ENCODE measurements at places on chromosomes 7 and 10. TPM values are rescaled to one million over a fixed set of nuclear protein-coding genes. Genes with fewer than 3 reads are reported as not detected.

- no peak for DNase-seq
These were observed 756.4 kb downstream of the XPNPEP1 start for GRCh38 chr10:109166935-109167334.

- no peak for DNase-seq
These were observed 306.4 kb downstream of the NXPH1 start for GRCh38 chr7:8739837-8740236.

GRCh38 chr7:102201576-102201975, 85.1 kb upstream of the SH2B2 start:
- DNase-seq = no peak

GRCh38 chr10:62130948-62131347, 137.7 kb downstream of the RTKN2 start:
- DNase-seq = no peak

DNA sequence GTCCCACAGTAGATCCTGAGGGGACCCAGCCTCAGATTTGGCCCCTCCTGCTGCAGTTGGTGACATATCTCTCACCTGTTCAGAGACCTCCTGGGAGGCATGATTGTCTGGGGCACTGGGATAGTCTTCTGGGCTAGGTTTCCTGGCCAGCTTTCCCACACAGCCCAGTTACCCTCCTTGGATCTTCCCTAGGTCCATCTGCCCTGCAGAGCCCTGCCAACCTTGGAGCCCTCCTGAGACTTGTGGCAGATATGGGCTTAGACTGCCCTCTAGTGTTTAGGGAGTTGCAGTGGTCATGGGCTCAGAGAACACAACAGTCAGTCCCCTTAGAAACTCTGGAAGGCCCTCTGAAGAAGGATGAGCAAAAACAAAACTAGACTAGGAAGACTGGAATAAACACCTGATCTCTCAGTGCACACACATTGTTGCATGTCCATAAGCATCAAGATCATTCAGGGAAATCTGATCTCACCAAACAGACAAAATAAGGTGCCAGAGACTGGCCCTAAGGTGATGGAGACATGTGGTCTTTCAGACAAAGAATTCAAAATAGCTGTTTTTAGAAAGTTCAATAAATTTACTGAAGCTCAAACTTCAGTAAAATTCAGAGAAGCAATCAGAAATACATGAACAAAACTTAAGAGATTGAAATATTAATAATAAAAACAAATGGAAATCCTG, 324.6 kb downstream of the ATRNL1 start:
- no peak for DNase-seq

DNA sequence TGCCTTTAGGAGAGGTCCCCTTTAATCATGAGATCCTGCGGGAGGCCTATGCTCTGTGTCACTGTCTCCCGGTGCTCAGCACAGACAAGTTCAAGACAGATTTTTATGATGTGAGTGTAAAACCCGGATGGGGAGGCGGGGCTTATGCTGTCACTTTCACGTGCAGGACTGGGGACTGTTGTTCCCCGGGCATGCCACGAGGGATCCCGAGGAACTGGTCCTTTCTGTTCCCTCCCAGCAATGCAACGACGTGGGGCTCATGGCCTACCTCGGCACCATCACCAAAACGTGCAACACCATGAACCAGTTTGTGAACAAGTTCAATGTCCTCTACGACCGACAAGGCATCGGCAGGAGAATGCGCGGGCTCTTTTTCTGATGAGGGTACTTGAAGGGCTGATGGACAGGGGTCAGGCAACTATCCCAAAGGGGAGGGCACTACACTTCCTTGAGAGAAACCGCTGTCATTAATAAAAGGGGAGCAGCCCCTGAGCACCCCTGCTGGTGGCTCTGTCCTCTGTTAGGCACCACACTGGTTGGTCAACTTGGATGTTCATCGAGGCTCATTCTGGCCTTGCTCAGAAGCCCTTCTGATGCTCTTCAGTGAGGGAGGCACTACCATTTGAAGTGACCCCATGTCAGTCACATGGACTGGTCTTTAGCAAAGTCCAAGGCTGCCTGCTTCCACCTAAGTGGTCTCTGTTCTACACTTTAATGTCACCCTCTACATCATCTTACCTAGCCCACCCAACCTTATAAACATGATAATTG, 2.8 kb downstream of the COPS6 start:
- no peak for DNase-seq

DNA sequence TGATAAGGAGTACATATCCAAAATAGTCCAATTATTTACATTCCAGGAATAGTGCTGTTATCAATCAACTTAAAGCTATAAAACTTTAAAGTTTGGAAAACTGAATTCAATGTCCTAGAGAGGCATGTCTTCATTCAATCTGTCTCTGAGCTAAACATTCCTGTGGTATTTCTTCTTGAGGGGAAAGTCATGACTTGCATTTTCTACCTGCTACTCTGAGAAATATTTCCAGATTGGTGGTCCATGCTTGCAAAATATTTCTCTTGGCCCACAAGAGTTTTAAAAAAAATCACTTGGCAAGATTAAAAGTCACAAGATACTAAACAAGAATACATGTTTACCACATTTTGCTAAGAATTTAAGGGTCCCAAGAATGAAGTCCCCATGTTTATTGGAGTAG, 63.6 kb upstream of the HGF start:
- no peak for DNase-seq

GRCh38 chr10:11489591-11489990, 121.9 kb downstream of the USP6NL start:
- DNase-seq = no peak

- DNase-seq = no peak
These were observed 125.7 kb upstream of the CDK1 start for GRCh38 chr10:60652628-60653027.

DNA sequence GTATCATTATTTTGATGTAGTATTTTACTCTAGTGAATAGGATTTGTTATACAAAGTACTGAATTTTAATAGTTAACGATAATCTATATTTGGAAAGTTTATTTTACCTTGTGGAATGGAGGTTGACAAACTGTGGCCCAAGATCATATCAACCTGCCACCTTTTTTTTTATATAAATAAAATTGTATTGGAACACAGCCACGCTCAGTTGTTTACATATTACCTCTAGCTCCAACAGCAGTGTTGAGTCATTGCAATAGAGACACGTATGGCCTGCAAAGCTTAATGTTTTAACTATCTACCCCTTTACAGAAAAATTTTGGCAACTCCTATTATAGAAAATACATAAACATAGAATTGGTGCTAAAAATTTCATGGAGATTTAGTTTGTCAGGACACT, 239.3 kb downstream of the THSD7A start:
- no peak for DNase-seq

GRCh38 chr7:29424295-29424983, 139.2 kb upstream of the PRR15 start:
- DNase-seq = no peak

GRCh38 chr7:75040512-75040911, 33.1 kb downstream of the RCC1L start:
- no peak for DNase-seq

GRCh38 chr10:64283621-64284020, 762.4 kb downstream of the REEP3 start:
- no peak for DNase-seq

DNA sequence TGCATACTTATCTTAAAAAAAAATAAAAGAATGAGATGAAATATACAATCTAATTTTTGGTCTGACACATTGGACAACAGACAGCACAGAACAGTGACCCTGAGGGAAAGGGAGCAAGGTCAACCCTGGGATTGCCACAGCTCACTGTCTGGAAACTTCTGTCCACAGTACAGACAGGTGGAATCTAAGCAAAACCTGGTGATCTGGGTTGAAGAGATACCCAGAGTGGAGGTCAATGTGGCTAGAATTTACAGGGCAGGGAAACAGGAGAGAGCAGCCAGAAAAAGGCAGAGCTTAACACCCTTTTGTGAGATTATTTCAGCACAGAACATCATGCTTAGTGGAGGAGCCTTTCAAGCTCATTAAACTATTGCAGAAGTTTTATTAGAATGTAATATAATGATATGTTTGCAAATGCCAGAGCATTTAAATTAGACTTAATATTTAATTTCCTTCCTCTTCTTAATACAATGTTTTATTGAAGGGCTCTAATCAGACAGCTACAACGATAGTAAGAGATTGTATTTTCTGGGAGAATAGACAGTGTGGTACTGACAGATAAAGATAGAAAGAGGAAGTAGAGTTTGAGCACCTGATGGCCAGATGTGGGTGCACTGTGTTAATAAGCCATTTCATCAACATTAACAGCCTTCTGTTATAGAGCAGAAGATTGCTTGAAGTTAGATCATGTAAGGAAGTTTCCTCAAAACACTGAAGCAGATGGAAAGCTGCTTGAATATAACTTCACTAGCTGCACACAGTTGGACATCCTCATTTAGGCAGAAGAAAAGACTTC, 309.4 kb downstream of the HGF start:
- no peak for DNase-seq

GRCh38 chr7:77867537-77867865, 68.9 kb downstream of the PHTF2 start:
- DNase-seq = no peak

GRCh38 chr10:69929575-69929974, 123.1 kb upstream of the MACROH2A2 start:
- no peak for DNase-seq

- DNase-seq = no peak
These were observed 4.0 kb upstream of the TAS2R40 start for GRCh38 chr7:143217806-143218205.

- no peak for DNase-seq
These were observed 117.8 kb downstream of the ZMIZ1 start for GRCh38 chr10:79186486-79187120.

GRCh38 chr7:423312-424260, 96.1 kb downstream of the PDGFA start:
- peak; percentile 67 for DNase-seq

DNA sequence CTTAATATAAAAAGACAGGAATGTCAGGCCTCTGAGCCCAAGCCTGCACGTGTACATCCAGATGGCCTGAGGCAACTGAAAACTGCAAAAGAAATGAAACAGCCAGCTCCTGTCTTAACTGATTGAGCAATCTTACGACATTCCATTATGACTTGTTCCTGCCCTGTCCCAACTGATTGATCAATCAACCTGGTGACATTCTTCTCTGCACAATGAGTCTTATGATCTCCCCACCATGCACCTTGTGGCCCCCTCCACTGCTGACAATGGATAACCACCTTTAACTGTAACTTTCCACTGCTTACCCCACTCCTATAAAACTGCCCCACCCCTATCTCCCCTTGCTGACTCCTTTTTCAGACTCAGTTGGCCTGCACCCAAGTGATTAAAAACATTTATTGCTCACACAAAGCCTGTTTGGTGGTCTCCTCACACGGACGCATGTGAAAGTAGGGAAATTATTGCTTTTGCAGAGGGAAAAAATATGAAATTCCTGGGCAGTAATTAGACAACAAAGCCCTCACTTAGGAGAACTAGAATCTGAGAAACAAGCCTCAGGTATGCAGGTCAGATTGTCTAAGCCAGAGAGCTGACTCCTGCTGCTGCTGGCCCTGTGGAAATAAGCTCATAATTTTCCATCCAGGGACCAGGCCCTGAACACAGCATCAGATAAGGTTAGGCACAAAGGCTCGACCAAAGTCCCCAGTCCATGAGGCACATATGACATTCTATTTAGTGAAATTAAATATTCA, 5.3 kb downstream of the CYP3A7 start:
- no peak for DNase-seq

The LEP gene
- 1.5 TPM for total RNA-seq

The SLC26A3 gene
- not detected for total RNA-seq

The GIMAP2 gene
- total RNA-seq = 12.2 TPM

The ANKRD7 gene
- 0.93 TPM for total RNA-seq

The OGDHL gene
- total RNA-seq = not detected

The VIPR2 gene
- total RNA-seq = 7.6 TPM

The FZD1 gene
- 25.4 TPM for total RNA-seq

The SEMA3C gene
- total RNA-seq = 36.3 TPM

The ACSM6 gene
- not detected for total RNA-seq

The MACROH2A2 gene
- total RNA-seq = 6.9 TPM
